HT-29 (cell line): ENCODE measurements at places on chromosomes 3 and 15. TPM values are rescaled to one million over a fixed set of nuclear protein-coding genes. Genes with fewer than 3 reads are reported as not detected.
A peak's percentile ranks its signal among the peaks of the same experiment; 100 is the strongest.

DNA sequence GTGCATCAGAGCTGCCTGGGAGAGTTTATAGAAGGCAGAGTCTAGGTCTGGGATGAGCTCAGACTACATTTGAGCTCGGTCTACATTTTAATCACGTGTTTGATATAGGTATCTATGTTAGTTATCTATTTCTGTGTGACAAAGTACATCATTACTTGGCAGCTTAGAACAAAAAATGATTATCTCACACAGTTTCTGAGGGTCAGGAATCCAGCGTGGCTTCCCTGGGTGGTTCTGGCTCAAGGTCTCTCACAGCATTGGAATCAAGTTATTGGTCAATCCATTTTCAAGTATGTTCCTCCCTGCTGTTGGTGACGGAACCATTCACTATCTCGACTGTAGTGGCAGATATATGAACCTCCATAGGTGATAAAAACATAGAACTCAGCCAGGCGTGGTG, 71.7 kb downstream of the ABHD5 start:
- DNase-seq, result no peak

DNA sequence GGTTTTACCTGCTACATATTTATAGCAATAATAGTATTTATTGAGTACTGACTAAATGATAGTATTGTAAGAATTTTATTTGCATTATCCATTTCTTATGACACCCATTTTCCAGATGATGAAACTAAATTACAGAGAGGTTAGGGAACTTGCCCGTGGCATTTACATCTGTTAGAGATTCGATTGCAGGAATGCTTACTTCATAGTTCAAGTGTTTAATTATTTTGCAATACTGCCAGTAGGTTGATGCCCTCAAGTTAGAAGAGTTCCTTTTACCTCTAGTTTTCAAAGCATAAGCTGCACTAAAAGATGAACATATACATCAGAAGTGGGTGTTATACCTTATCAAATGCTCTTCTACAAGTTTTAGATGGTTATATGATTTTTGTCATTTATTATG, 362.8 kb upstream of the RGMA start:
- no peak for DNase-seq

GRCh38 chr3:152754303-152754702, 80.6 kb upstream of the P2RY1 start:
- no peak for DNase-seq

- peak; percentile 65 for DNase-seq
These were observed 515 bp downstream of the ADAM10 start for GRCh38 chr15:58748852-58749531.

DNA sequence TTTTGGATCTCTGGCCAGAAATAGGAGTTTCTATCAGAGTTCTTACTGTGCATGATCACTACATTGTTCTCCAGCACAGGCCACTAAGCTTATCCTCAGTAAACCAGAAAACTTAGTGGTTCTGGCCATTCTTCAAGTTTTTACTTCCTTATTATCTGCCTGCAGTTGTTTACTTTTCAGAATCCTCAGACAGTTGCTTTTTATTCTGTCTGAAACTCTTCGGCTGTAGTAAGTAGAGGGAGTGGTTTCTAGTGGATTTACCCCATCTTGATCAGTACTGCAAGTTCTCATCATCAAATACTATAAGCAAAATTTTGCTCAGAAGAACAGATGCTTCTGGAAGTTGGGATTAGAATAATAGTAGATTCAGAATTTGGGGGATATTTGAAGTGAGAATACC, 193.0 kb upstream of the RARB start:
- DNase-seq, result no peak

GRCh38 chr15:91407269-91407889, 307.3 kb downstream of the SV2B start:
- peak; percentile 21 for DNase-seq

GRCh38 chr3:195147649-195148080, 123.3 kb downstream of the XXYLT1 start:
- peak; percentile 71 for DNase-seq

- no peak for DNase-seq
These were observed 134.9 kb downstream of the FEZF2 start for GRCh38 chr3:62238431-62238830.

GRCh38 chr15:95994418-95994817, 336.1 kb upstream of the NR2F2 start:
- DNase-seq, result no peak

GRCh38 chr15:56428821-56429458, 36.0 kb downstream of the MNS1 start:
- peak; percentile 66 for DNase-seq

GRCh38 chr3:98557324-98558010, 25.7 kb downstream of the GPR15 start:
- no peak for DNase-seq

GRCh38 chr3:32816439-32817256, 1.1 kb upstream of the TRIM71 start:
- no peak for DNase-seq

DNA sequence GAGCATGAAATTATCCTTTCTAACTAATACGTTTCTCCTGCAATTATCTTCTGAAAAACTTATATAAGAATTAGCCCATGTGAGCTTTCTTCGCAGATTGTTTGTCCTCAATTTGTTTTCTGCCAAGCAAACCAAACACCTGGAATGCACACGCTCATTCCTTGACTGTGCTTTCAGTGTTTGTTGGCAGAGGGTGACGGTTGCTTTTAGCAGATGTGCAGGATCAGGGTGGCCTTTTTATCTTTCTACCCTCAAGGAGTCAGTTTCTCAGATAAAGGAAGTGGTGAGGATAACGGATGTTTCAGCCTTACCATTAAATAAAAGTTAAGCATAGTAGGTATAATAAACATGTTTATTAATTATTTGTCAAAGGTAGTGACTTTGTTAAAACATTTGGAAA, 15.2 kb downstream of the ARPP21 start:
- DNase-seq, result no peak

- DNase-seq, result no peak
These were observed 22.9 kb upstream of the SMAD6 start for GRCh38 chr15:66679061-66679656.

GRCh38 chr15:50506121-50506520, 40.3 kb downstream of the USP50 start:
- no peak for DNase-seq

- no peak for DNase-seq
These were observed 53.9 kb upstream of the MELTF start for GRCh38 chr3:197083486-197083885.

DNA sequence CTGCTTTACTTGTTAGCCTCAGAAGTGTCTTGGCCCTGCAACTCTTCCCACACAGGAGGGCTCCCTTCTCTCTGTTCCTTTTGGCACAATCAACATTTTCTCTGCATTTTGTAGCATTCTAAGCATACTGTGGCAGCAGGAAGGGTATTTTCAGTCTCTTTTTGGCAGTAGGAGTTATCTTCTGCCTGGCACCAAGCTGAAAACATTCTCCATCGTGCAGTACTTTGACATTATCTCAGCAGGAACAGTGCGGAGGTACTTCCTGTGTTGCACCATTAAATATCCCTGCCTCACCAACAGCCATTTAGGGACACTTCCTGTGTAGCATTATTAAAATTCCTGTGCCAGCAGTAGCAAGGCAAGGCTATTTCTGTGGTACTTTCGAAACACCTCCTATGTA, 233.2 kb upstream of the SEMA6D start:
- no peak for DNase-seq

DNA sequence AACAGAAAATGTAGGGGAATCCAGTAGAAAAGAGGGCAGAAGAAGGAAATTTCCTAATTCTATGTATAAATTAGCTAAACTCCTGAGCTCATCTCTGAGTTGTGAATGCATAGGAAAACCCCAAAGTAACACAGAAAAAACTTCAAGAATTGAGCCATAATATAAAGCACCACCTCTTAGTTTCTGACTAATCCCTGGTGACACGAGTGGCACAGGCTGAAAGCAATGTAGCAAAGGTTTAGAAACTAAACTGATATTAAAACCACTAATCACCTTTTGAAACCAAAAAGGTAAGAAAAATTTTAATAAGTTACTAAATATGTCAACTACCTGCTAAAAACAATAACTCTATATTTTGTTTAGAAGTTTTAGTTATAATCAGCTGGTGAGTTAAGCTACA, 255.6 kb upstream of the NECTIN3 start:
- no peak for DNase-seq

DNA sequence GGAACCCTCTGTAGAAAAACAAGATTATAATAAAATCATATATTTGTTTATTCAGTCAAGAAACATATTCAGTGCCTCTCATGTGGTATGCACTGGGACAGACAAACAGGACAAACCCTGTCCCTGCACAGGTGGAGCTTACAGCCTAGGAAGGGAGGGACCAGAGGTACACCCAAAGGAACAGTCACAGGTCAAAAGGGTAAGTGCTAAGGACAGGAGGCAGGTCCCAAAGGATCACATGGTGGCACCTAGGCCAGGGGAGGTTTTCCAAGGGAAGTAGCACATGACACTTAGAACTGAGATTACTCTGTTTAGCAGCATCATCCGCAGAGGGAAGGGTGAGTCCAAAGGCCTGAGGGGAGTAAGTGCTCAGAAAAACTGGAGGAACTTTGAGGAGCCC, 254.4 kb upstream of the ARRDC4 start:
- DNase-seq, result no peak

- DNase-seq, result peak; percentile 57
These were observed 28.1 kb downstream of the ZNF589 start for GRCh38 chr3:48268936-48269561.

GRCh38 chr3:45546716-45547701, 47.5 kb upstream of the LIMD1 start:
- peak; percentile 33 for DNase-seq

DNA sequence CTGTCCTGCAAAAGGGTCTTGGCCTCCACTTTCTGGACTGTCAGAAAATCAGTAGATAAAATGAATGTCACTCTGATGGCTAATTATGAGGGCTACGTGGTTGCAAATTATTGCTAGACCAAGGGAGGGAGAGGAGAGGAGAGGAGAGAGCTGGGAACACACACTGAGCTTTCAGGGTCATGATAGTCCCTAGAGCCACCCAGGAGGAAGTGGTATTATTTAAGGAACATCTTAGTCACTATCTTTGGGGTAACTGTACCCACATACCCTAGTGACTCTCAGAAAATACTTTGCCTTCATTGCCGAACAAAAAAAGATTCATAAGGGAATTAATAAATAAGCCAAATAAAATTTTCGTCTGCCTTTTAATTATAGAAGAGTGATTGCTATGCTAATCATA, 642.3 kb upstream of the CFAP20DC start:
- DNase-seq, result no peak

DNA sequence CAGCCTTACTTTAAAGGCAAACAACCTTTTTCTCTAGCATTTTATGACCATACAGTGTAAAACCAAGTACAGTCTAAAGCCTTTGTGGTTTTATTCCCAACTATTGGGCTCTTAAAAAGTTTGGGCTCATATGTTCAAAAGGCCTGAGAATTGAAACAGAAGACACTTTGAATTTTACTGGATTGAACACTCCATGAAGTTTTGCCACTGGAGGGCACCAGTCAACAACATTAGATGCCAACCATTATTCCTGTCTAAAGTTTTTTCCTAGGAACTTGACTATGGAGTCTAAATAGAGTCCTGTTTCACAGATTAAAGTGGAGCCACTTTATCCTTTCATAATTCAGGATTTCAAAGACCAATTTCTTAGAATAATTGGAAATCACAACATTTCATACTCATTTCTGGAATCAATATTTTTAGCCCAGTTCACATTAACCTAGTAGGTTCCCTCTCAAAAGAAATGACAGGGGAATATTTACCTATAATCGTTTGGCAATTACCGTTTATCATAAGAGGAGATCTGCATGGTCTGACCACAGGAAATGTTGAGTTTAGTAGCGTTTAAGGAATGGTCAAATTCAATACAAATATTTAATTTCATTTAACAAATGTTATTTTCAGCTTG, 244.1 kb upstream of the PDZRN3 start:
- DNase-seq, result peak; percentile 54

DNA sequence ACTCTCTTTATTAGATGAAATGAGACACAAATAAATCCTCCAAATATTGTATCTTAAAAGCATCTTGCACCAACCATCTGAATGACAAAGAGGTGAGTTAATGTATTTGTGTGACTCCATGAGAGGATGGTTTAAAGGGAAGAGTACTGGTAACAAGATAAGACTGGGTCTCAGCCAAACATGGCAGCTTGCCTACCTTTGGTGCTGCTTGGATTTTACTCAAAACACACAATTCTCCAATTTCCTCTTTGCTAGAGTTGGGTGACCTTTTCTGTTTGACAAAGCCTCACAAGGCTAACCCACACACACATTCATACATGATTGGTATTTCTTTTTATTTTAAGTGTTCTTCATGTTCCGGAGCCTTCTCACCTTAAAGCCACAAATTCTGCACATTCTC, 506.4 kb downstream of the FGF12 start:
- no peak for DNase-seq

GRCh38 chr15:78317145-78317836, 17.9 kb upstream of the SKIC8 start:
- DNase-seq, result peak; percentile 65

DNA sequence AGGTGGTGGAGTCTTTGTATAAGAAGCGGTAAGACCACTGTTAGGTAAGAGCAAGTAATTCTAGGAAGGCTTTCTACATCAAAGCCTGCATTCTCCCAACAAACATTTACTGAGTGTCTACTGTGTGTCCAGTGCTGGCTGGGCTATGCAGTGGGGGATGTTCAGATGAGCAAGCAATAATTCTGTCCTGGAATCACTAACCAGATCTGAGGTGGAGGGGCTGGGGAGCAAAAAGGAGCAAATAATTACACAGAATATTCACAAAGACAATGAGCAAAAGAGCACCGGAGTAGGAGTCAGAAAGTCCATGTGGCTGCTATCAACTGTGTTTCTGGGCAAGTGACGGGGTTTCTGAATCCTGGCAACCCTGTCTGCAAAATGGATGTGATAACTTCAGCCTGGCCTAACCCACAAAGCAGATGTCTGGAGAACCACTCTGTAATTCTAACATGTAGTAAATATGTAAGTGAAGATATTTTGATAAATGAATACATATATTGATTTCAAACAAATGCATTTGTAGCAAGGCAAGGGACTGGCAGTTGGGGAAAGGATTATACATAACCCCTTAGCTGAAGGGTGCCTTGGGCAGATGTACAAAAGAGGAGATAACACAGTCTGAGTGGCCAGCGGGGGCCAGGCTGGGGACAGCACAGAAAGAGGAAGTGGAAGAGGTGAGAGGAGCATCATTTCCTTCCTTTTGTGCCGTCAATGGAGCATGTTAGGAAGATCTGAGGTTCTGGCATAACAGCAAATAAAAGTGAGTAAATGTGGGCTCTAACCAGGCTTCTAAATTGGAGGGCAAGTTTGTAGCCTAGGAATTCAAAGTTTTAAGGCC, 28.8 kb downstream of the CYP8B1 start:
- no peak for DNase-seq

The C2CD4A gene
- total RNA-seq, result 0.10 and 0.58 TPM in 2 replicates

The SLC28A1 gene
- total RNA-seq, result 0.08 and 0.13 TPM in 2 replicates

The CFAP92 gene
- 0.13 and 0.74 TPM in 2 replicates for total RNA-seq

The SH2D7 gene
- 0.05 TPM in 1 of 2 replicates, not detected in the other for total RNA-seq

The TUSC7 gene
- not detected in 2 replicates for total RNA-seq

The THSD4 gene
- 19.5 and 31.9 TPM in 2 replicates for total RNA-seq

The CHRNA7 gene
- 2.4 and 8.6 TPM in 2 replicates for total RNA-seq

The KLF13 gene
- 52.2 and 52.7 TPM in 2 replicates for total RNA-seq

The PLS1 gene
- 38.5 and 40.3 TPM in 2 replicates for total RNA-seq

The NME9 gene
- total RNA-seq, result 0.21 TPM in 1 of 2 replicates, not detected in the other

The GPR171 gene
- total RNA-seq, result not detected in 2 replicates

The AQP9 gene
- total RNA-seq, result not detected in 2 replicates

The GATA2 gene
- total RNA-seq, result 114 and 123 TPM in 2 replicates

The WDR82 gene
- 16.4 and 18.9 TPM in 2 replicates for total RNA-seq
